T-helper 9 cell (primary cell): ENCODE measurements at places on chromosomes 2 and 18.

DNA sequence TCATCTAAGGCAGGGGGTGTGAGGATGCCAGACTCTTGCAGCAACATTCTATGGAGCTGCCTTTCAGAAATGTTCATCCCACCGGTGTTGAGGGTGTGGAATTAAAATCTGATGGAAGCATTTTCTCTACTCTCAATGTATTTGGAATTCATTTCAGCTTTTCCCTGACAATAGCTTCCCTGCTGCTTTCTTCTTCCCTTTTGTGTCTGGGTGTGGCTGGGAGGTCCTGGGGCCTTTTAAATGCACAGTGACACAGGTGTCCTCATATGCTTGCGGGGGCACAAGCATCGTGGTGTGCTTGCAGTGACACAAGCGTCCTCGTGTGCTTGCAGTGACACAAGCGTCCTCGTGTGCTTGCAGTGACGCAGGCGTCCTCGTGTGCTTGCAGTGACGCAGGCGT, 43.4 kb upstream of the ASB18 start:
- no peak for DNase-seq

- DNase-seq = no peak
These were observed 117.6 kb downstream of the BIRC6 start for GRCh38 chr2:32474381-32474780.

DNA sequence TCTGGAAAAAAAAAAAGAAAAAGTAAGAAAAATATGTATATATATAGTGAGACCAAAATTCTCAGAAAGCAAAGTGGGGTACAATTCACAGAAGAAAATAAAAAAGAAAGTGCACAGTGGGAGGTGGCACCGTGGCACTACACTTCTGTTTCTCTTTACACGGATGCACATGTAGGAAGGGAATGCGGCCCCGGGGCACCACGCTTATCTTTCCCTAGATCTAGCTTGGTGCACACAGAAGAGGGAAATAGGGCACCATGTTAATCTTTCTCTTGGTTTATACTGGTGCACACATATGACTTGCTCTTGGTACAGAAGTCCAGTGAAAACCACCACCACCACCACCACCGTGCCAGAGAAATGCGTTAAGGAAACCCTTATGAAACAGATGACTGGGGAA, 32.0 kb downstream of the EIPR1 start:
- no peak for DNase-seq

- DNase-seq = no peak
These were observed 390.3 kb downstream of the NRXN1 start for GRCh38 chr2:50641633-50642032.

DNA sequence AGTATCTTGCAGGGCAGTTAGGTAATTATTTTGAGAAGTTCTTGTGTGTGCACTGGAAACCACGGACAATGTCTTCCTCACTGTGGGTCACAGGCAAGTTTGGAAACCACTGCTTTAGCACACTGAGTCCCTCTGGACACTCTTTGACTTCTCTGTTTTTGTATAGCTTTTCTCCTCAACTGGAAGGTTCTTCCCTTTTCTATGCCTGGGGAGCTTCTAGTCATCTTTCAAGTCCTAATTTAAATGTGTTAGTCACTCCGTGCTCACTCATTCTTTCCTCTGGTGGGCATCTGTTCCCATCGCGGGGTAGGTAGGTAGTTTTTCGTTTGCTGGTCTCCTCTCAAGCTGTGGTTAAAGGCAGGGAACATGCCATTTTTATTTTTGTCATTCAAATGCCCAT, 32.1 kb downstream of the E2F6 start:
- no peak for DNase-seq
